ENCODE measurements at places on chromosomes 2 and 18.

DNA sequence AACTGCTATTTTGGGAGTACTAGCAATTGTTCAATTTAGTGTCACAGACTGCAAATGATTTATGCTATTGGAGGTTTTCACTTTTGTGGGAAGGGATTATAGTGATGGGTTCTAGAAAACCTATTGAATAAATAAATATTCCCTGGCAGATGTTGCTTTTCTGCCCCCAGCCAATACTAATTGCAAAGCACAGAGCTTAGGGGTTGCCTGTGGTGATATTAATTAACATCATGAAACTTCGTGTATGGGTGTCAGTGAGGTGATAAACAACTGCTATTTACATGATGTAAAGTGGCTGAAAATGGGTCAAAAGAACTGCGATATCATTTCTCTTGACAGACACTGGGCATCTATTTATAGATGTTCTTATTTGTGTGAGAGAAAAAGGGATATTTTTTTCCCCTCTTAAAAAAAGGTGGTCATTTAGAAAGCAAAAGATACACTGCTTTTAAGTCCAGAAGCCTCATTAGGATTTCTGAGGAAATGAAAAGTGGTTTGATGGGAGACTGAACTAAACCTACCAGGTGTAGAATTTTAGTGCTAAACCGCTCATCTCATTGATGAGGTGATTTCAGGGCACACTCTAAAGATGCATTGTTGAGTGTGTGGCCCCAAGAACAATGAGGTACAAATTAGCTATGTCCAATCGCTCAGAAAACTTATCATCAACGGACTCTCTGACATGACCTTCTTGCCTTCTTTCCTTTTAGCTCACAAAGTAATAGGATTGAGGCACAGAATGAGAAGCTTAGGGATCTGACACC, 116.7 kb upstream of the CHST9 start:
- DNase-seq, result no peak

DNA sequence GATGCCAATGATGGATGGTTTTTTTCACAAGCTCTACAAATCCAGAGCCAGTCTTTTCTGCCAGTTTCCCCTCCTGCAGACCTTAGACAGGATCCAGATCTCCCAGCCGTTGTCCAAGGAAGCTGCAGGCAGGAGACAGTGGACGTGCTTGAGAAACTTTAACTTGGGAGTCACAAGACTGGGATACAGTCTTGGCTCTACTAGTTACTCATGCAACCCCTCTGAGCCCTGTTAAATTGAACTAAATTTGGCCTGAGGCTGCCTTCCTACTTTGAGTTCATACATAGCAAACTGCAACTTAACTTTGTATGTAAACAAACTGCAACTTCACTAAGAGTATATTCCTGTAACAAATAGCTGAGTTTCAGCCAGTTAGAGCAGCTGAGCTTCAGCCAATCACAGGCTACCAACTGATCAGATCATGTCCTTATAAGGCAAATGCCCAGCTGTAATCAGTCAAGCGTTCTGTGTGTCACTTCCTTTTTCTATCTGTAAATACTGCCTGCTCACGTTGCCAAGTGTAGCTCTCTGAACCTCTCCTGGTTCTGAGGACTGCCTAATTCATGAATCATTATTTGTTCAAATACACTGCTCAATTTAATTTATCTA, 140.9 kb downstream of the CAPN13 start:
- DNase-seq, result no peak

- DNase-seq, result peak; percentile 68
Measured at GRCh38 chr2:161238560-161239325, 69.5 kb upstream of the PSMD14 start.

- DNase-seq, result no peak
Measured at GRCh38 chr2:79259959-79260358, 100.4 kb upstream of the REG3A start.

- no peak for DNase-seq
Measured at GRCh38 chr18:48950536-48951447, at the start of gene SMAD7. TSS of gene SMAD7 (minus strand) at chr18:48950965. CDS start at chr18:48950424, 541 bp downstream.

DNA sequence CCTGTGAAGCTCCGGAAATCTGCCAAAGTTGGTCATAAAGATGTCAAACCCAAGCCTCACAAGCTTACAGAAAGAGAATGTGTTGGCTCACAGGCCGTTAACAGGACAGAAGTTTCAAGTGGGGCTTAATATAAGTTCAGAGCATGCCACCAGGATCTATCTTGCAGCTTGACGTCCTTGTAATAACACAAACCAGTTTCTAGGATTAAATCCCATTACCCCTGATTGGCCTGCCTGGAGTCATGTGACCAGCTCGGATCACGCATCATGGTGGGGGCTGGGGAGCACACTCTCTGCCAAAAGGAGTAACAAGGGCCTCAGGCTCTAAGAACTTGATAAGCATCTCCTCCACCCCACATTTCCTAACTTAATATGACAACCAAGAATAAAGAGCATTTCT, 38.9 kb upstream of the SCG2 start:
- no peak for DNase-seq

GRCh38 chr2:10513201-10513600, 65.1 kb upstream of the ODC1 start:
- DNase-seq, result no peak

- no peak for DNase-seq
Measured at GRCh38 chr18:22452226-22452668, 34.5 kb upstream of the CTAGE1 start.

DNA sequence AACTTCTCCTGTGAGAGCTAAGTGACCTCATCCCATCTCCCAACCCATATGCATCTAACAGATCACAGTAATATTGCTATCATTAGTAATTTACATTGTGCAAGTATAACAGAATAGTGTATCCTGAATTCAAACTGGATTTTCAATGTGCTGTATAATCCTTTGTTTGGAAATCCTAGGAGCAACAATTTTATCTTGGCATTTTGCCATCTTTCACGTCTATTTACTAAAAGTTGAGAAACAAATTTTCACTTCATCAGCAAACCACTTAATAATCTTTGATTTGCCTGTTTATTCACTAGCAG, 3.8 kb downstream of the HNRNPLL start:
- no peak for DNase-seq

GRCh38 chr18:37006742-37007141, 177.8 kb downstream of the KIAA1328 start:
- DNase-seq, result no peak

DNA sequence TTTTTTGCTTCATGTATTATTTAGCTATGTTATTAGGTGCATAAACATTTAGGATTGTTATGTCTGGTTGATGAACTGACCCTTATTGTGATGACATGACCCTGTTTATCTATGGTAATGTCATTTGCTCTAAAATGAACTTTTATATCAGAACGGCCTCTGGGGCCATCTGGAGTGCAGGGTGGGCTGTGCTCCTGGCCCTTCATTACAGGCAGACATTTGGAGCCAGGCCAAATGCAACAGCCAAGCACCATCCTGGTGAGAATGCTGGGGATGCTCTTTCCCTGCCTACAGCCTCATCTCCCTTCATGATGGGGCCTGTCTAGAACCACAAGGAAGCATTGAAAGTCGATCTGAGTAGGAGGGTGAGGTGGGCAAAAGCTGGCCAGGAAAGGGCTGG, 38.0 kb downstream of the HJURP start:
- DNase-seq, result no peak

DNA sequence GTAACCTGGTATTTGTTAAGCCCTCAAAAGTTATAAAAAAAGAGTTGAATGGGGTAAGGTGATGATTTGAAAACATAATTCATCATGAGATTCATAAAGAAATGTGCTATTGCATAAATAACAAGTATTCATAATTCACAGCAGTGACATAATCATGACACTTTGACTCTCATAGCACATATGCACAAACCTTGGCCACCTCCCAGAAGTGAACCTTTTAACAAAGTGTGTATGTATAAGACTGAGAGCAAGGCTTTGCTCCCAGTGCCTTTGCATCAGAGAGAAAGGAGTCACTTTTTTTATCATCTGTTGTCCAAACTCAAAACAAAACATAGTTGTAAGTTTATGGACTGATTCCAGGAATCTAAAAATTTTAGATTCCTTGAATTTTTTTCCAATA, 15.0 kb upstream of the HTR2B start:
- no peak for DNase-seq

GRCh38 chr2:181882246-181883020, 9.1 kb upstream of the ITPRID2 start:
- no peak for DNase-seq

DNA sequence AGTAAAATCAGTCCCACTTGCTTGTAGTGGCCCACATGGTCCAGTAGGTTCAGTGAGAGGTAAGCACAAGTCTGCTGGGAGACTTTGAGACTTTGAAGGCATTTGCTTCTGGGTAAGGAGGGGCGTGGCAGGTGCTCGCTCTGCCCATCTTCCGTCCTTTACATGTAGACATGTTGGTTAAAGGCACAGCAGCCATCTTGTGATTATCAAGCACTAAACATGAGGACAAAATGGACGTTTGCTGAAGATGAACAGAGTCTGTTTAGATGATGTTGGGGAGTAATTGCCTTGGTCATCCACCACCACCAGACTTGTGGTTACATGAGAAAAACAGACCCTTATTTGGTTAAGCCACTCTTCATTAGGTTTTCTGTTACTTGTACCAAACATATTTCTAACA, 252.8 kb upstream of the PARD3B start:
- no peak for DNase-seq

DNA sequence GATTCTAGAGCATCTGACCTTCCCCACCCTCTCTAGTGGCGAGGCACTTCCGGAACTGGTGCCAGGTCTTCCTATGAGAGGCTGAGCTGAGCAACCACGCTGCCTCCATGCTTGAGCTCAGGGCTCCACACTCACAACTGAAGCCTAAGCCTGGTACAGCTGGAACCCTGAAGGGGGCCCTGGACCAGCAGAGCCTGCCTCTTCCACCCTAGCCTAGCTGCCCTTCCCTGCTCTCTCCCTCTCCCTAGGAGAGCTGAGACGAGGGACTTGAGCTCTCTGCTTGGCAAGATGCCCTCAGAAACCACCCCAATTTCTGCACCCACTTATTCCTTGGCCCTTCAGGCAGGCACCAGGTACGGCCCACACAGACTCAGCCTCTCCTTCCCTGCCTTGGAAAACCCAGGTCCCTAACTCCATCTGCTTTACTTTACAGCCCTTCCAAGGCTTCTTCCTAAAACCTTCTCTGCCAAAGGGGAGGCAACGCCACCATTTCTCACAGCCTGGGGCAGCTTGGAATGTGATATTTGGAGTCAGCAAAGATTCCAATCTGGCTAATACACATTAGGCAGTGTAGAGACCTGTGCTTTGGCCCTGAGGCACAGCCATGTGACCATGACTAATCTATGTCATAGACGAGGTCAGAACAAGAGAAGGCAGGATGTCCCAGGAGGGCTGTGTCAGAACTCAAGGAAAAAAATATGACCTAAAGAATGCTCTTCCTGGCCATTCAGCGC, 18.8 kb downstream of the COX7A2L start:
- no peak for DNase-seq

DNA sequence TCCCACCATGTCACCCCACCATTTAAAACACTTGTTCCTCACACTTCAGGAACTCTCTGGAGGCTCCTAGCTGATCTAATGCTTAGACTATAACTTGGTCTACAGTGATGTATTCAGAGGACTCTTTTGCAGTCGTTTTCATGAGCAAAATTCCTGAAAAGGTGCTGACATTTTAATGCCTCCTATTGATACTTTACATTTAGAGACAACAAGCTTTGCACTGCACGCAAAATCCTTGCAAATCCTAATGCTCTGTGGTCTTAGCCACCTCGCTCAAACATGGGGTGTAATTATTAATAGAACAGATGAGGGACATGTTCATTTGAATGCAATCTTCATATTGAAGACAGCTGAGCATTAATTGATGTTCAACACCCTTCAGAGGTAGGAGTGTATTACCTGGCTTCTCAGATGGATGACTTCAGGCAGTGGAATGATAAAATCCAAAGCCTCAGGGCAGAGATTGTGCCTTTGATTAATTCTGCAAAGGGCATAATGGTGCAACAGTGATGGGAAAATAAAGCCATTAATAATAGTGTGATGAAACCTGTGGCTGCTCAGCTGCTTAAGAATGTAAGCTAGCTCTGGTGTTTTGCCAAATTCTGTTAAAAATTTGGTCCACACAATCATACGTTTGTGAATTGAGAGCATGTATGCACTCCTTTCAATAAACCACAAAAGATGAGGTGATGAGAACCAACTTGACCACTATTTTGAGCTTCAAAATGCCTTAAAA, 5.4 kb downstream of the CTAGE1 start:
- no peak for DNase-seq

Measured in activated naive CD4-positive, alpha-beta T cell treated with Interleukin-2 at 50 U/mL for 16 hours (primary cell).